Astrocyte (in vitro differentiated cells and primary cell): ENCODE measurements at places on chromosomes 16 and 17. TPM values are rescaled to one million over a fixed set of nuclear protein-coding genes. Genes with fewer than 3 reads are reported as not detected.
A peak's percentile ranks its signal among the peaks of the same experiment; 100 is the strongest.

PRCD gene
- total RNA-seq: 1.5 and 2.2 TPM in 2 replicates

NHLRC4 gene
- 0.50 and 0.73 TPM in 2 replicates for total RNA-seq

- H3K36me3 ChIP-seq: peaks cover 3% of the 10 kb centered on the region
- no peak overlapping the region for H3K27ac ChIP-seq
- H3K4me1 ChIP-seq: peaks cover 33% of the 10 kb centered on the region
- H3K27me3 ChIP-seq: no peaks in the 10 kb centered on the region
- no peak overlapping the region for H3K4me3 ChIP-seq
These were observed 1.9 kb upstream of the STUB1 start for GRCh38 chr16:678209-678857.

- H3K36me3 ChIP-seq: peaks cover 12% of the 10 kb centered on the region
- no peak for DNase-seq
- H3K27ac ChIP-seq: no peak overlapping the region
- H3K4me3 ChIP-seq: no peak overlapping the region
- H3K4me1 ChIP-seq: peaks cover 4% of the 10 kb centered on the region
These were observed 79.4 kb downstream of the ABCC6 start for GRCh38 chr16:16143931-16144330.

TBC1D3B gene
- 6.3 and 9.8 TPM in 2 replicates for total RNA-seq

GRCh38 chr17:6078458-6078871 is 8.3 kb downstream of the WSCD1 start:
- no peak overlapping the region for H3K27ac ChIP-seq
- no peak overlapping the region for H3K4me3 ChIP-seq
- no peaks in the 10 kb centered on the region for H3K36me3 ChIP-seq
- DNase-seq: no peak

DNA sequence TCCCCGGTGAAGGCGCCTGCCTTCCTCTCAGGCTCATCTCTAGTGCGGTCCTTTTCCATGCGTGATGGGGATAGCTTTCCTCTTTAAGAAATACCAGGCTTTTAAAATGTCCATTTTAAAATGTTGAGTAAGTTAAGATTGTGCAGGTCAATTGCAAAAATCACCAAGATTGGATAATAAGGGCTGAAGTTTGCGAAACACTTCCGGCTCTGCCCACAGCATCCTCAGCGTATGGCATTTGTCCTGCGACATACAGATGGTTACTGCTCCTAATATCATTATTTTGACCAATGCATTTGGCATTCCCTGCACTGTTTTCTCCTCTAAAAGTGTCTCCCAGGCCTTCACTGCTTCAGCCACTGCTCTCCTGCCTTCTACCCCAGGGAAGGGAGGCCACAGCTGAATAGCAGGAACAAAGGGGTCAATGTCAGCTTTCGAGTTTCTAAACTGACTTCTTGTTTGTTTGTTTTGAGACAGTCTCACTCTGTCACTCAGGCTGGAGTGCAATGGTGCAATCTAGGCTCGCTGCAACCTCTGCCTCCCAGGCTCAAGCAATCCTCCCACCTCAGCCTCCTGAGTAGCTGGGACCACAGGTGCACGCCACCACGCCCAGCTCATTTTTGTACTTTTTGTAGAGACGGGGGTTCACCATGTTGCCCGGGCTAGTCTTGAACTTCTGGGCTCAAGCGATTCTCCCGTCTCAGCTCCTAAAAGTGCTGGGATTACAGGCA is 91.9 kb downstream of the CRISPLD2 start:
- no peak overlapping the region for H3K4me3 ChIP-seq
- H3K27me3 ChIP-seq: peaks cover 14% of the 10 kb centered on the region
- no peaks in the 10 kb centered on the region for H3K4me1 ChIP-seq
- no peaks in the 10 kb centered on the region for H3K36me3 ChIP-seq
- DNase-seq: no peak

DUXB gene
- total RNA-seq: not detected in 2 replicates

DNA sequence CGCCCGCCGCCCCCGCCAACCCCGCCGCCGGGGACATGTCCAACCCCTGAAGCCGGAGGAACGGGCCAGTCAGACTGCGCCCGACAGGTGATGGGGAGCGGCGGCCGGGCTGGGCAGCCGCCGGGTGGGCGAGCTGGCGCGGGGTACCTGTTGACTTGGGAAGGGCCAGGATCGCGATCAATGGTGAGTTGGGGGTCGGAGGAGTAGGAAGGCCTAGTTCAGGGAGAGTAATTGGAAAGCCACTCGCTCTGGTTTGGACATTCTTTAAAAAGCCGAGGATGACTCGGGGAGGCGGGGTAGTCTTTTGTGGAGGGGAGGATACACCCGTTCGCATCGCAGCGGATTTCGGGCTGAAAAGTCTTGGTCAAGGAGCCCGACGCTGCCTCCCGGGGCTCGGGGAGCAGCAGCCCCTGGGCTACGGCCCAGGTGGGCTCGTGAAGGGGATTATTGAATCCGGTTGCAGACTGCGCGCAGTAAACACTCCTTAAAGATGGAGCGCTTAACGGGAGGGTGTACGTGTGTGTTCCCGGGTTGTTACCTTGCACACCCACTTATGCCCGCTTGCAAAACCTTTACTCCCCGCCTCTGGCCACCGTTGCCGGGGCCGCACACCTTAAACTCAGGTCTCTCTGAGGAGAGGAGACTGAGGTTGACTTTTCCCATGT is 123.8 kb downstream of the GOSR1 start:
- no peak for DNase-seq
- no peaks in the 10 kb centered on the region for H3K36me3 ChIP-seq
- peak overlapping the region; percentile 83 for H3K4me3 ChIP-seq
- no peaks in the 10 kb centered on the region for H3K27me3 ChIP-seq
- peak overlapping the region; percentile 38 for H3K27ac ChIP-seq

- no peaks in the 10 kb centered on the region for H3K4me1 ChIP-seq
- no peaks in the 10 kb centered on the region for H3K36me3 ChIP-seq
- DNase-seq: no peak
- no peak overlapping the region for H3K27ac ChIP-seq
- H3K27me3 ChIP-seq: peaks cover 5% of the 10 kb centered on the region
These were observed 2.0 kb downstream of the AOC3 start for GRCh38 chr17:42853004-42853403.

- DNase-seq: no peak
- no peaks in the 10 kb centered on the region for H3K27me3 ChIP-seq
- H3K36me3 ChIP-seq: no peaks in the 10 kb centered on the region
These were observed 88.2 kb upstream of the NOG start for GRCh38 chr17:56505154-56505756.

DNA sequence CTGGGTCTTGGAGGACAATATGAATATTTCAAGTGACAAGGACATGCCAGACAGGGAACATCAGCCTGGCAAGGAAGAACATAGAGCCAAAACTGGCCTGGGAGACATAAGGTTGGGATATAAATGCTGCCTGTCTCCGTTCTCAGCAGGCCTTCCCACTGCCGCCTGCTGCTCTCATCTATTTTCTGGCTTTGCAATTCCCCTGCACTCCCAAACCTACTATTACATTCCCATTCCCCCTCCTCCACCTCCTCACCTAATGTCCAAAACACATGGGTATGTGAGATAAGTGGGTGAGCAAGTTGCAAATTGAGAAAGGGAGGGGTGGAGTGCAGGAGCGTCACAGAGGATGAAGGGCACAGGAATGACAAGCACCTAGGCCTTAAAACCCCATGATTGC is 244.3 kb upstream of the CDH8 start:
- DNase-seq: no peak
- no peaks in the 10 kb centered on the region for H3K27me3 ChIP-seq
- H3K27ac ChIP-seq: no peak overlapping the region
- H3K4me3 ChIP-seq: no peak overlapping the region

- no peak overlapping the region for H3K27ac ChIP-seq
- peaks cover 6% of the 10 kb centered on the region for H3K4me1 ChIP-seq
- H3K4me3 ChIP-seq: no peak overlapping the region
- no peak for DNase-seq
These were observed 985 bp upstream of the C17orf107 start for GRCh38 chr17:4898351-4898750.

GRCh38 chr17:61757168-61757567 is 106.2 kb downstream of the BRIP1 start:
- no peak overlapping the region for H3K27ac ChIP-seq
- no peaks in the 10 kb centered on the region for H3K36me3 ChIP-seq
- no peak overlapping the region for H3K4me3 ChIP-seq
- no peaks in the 10 kb centered on the region for H3K27me3 ChIP-seq
- DNase-seq: no peak
- no peaks in the 10 kb centered on the region for H3K4me1 ChIP-seq

DNA sequence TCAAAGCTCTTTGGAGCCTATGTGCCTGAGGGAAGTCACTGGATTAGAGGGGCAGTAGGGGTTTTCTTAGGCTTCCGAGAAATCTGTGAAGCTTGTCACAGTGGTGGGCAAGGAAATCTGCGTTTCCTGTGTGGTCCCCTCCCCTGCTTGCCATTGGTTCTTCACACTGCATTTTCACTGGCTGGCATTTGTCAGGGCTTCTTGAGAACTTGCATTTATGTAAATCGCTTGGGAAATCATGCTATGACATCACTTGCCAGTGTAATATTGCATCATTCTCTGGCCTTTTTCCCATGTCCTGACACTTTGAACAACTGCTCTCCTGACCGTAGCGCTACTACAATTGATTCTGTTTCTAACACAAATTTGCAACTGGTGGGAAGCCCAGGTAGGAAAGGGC is 1.8 kb downstream of the CACNG3 start:
- no peak overlapping the region for H3K27ac ChIP-seq
- H3K36me3 ChIP-seq: no peaks in the 10 kb centered on the region
- H3K4me1 ChIP-seq: no peaks in the 10 kb centered on the region
- DNase-seq: no peak

- no peak for DNase-seq
- H3K36me3 ChIP-seq: no peaks in the 10 kb centered on the region
- no peak overlapping the region for H3K27ac ChIP-seq
- peaks cover 12% of the 10 kb centered on the region for H3K4me1 ChIP-seq
- H3K27me3 ChIP-seq: no peaks in the 10 kb centered on the region
- no peak overlapping the region for H3K4me3 ChIP-seq
These were observed 34.3 kb upstream of the EMP2 start for GRCh38 chr16:10614685-10615084.

- no peaks in the 10 kb centered on the region for H3K36me3 ChIP-seq
- H3K4me3 ChIP-seq: no peak overlapping the region
- no peak overlapping the region for H3K27ac ChIP-seq
These were observed 36.0 kb upstream of the FBXO47 start for GRCh38 chr17:39002991-39003715.

GRCh38 chr17:80720610-80721577 is 176.3 kb downstream of the RPTOR start:
- peak; percentile 69 for DNase-seq
- H3K36me3 ChIP-seq: no peaks in the 10 kb centered on the region
- no peak overlapping the region for H3K4me3 ChIP-seq
- peak overlapping the region; percentile 56 for H3K27ac ChIP-seq
- H3K4me1 ChIP-seq: peaks cover 36% of the 10 kb centered on the region

ORAI3 gene
- total RNA-seq: 21.1 and 22.6 TPM in 2 replicates

DNA sequence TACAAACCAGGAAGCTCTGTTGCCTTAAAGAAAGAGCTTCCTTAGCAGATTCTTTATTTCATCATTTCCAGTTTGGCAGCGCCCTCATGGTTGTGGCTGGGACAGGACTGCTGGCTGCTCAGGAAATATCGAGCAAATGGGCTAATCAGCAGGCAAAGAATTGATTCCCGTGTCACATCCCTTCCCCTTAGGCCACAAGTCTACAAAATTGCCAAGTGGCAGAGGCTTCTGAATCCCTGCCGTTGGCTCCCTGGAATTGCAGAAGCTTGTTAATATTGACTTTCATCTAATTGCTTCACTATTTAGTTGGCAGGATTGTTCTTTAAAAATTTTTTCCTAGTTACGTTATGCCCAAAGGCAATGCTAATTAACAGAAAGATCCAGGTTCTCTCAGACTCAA is 456.3 kb upstream of the ERCC4 start:
- H3K27me3 ChIP-seq: no peaks in the 10 kb centered on the region
- DNase-seq: no peak
- H3K36me3 ChIP-seq: no peaks in the 10 kb centered on the region
- no peaks in the 10 kb centered on the region for H3K4me1 ChIP-seq
- H3K27ac ChIP-seq: no peak overlapping the region
- H3K4me3 ChIP-seq: no peak overlapping the region

GPR142 gene
- not detected in 2 replicates for total RNA-seq

DNA sequence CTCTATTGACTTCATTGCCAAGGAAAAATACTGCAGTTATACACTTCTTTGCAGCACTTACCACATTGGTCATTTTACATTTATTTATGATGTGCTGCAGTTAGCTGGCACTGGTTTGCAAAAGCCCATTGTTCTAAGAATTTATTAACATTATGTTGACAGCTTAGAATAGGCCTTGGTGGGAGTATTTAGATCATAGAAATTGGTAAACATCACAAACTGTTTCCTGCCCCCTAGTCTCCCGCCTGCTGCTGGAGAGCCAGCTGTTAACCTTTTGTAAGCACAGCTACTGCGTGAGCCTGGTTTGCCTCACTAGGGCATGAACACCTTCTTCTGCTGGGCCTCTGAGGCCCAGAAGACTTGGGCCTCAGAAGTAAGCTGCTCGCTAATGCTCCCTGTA is 651.4 kb upstream of the GOT2 start:
- no peak for DNase-seq
- no peaks in the 10 kb centered on the region for H3K27me3 ChIP-seq
- no peaks in the 10 kb centered on the region for H3K36me3 ChIP-seq
- H3K4me3 ChIP-seq: no peak overlapping the region

GRCh38 chr17:5780476-5780875 is 196.2 kb upstream of the NLRP1 start:
- no peaks in the 10 kb centered on the region for H3K36me3 ChIP-seq
- peak; percentile 85 for DNase-seq
- H3K4me3 ChIP-seq: no peak overlapping the region

DNA sequence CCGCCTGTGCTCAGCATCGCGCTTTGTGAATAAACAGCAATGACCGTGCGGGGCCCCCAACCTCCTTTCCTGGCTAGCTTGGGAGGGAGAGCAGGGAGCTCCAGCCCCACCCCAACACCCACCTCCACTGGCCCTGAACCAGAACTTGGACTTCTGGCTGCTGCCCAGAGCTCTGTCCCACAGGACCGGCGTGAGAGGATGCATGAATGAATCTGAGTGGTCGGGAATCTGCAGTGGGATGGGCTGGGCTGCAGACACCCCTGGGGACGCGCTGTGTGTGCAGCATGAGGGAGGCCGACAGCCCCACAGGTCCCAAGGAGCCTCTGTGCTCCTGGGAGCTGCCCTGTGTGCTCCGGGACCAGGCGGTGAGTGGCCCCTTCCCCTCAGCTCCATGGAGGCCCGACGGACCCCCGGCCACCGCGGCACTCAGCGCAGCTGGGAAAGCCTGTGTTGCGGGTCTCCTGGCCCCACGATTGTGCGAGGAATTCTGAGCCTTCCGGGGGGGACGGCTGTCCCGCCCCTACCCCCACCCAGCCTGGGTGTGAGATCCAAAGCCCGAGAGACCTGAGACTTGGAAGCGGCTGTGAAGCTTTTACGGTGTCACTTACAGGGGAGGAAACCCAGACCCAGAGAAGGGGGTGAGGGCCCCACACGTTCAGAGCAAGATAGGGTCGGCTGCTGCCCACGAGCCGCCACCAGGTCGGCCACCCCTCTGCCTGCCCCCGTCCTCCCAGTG is 5.4 kb downstream of the PIEZO1 start:
- H3K36me3 ChIP-seq: no peaks in the 10 kb centered on the region
- no peak overlapping the region for H3K27ac ChIP-seq
- no peak for DNase-seq
- H3K4me1 ChIP-seq: peaks cover 53% of the 10 kb centered on the region

GLTPD2 gene
- total RNA-seq: not detected in 2 replicates

- H3K4me1 ChIP-seq: no peaks in the 10 kb centered on the region
- DNase-seq: no peak
- no peaks in the 10 kb centered on the region for H3K27me3 ChIP-seq
These were observed 313.7 kb upstream of the CDH5 start for GRCh38 chr16:66052745-66053144.
